IMR-90 (cell line): ENCODE measurements at places on chromosomes 2 and 18.
A peak's percentile ranks its signal among the peaks of the same experiment; 100 is the strongest.

DNA sequence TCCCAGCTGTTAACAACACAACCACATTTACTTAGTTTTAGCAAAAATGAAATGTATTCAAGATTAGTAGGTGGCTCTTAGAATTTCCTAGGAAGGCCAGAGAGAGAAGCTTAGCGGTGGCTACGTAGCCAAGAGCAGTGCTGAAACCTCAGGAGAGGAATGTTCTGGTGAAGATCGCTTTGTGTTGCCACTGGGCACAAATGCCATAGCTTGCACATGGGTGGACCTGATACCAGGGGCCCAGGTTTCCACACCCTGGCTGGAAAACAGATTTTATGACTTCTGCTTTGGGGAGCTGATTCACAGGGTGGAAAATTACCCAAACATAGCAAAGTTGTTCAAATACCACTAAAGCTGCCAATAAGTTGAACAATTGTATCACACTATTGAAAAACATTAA, 43.4 kb downstream of the THUMPD2 start:
- no peak for DNase-seq

DNA sequence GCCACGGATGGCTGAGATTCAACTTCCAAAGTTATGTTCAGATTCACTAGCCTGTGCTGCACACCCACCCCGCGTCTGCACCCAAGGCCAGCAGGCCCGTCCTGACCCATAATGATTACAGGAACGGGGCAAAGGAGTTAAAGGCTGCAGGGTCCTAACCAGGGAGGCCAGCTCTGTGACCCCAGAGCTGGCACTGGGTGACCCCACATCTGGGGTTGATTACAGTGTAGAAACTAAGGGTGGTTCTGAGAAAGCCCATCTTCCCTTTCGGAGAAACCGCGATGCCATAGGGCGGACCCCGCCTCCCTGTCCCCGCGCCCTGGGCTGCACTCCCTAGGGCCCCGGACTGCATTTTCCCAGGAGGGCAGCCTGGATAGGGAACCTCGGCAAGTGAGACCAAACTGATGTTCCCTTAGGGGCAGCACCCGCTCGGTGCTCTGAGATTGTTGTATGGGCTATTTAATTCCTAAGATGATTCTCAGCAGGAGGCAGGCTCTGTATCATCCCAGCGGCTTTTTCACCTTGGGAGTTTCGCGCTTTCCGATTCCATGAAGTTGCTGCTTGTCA, 2.2 kb upstream of the GPR148 start:
- DNase-seq: no peak

DNA sequence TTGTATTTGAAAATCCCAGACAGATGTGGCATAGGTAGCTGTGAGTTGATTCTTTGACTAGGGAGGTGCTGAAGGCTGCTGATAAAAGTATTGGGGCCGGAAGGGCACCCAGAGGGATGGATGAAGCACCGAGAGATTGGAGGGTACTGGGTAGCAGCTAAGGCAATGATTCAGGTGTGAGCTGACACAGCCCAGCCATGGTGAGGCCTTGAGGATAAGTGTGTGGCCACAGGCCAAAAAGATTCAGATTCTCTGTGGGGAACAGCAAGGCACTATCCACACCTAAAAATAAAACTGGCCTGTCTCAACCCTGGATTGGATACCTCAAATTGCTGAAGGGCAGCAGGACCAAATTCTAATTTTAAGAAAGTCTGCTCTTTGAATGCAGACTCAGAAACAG, 35.2 kb downstream of the RDH14 start:
- no peak for DNase-seq

DNA sequence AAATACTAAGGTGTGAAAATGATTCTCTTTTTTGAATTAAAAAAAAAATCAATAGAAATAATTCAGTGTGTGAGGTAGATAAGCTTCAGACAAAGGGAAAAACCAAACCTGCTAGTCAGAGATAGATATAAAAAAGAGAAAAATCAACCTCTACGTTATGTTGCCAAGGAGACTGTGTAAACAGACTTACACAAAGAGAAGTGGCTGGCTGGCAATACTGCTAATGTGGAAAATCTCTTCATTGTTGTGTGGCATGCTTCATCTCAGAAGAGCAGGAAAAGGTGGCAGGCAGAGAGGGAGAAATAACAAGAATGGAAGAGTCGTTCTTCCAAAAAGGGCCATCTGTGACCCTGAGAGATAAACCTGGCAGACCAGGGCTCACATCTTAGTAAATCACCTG, 200.8 kb downstream of the SLC8A1 start:
- DNase-seq: no peak

DNA sequence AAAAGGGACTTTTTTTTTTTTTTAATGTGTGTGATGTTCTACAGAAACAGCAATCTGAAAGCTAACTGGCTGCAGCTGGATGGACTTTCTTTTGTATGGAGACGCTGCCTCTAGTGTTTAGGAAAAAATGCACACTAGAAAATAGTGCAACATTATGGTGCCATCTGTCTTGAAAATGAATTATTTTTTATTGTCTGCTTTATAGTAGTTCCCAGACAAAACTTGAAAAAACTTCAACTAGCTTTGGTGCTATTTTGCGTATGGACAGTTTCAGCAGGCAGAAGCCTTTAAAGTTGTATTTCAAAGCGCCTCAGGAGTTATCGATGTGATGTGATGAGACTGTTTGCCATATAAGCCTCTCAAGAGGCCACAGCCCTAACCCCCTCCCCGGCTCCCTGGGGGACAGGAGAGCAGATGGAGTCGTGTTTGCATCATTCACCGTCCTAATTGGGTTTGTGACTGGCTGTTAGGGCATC, 86.9 kb downstream of the LTBP1 start:
- DNase-seq: peak; percentile 66

DNA sequence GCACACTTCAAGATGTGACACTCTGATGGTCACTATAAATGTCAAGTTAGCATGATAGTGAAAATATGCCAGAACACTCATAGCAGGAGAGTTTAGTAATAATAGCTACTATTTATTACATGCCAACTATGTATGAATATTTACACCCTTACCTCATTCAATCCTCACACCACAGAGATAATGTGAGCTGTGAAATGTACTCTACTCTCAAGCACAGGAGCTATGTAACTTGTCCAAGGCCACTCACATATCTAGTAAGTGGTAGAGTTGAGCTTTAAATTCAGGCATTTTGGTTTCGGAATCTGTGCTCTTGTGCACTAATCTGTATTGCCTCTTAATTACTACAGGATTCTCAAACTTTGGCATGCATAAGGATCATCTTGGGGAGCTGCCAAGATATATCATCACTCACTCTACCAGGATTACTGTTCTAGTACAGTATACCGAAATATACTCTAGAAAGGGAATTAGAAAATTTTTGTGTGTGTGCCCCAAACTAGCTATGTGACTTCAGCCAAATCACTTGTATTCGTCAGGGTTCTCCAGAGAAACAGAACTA, 154.3 kb downstream of the PLCL1 start:
- no peak for DNase-seq

DNA sequence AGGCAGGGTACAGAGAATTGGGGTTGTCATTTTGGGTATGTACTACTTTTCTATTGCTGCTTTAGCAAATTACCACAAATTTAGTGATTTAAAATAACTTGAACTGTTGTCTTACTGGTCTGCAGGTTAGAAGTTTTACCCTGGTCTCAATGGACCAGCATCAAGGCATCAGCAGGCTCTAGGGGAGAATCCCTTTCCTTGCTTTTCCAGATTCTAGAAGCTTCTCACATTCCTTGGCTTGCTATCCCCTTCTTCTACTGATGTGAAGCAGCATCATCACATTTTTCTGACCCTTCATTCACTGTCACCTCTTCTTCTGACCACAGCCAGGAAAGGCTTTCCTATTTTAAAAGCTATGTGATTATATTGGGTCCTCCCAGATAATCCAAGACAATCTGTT, 237.8 kb upstream of the RBMS1 start:
- DNase-seq: no peak

- no peak for DNase-seq
Observed at GRCh38 chr2:118730405-118730804, 117.0 kb downstream of the EN1 start.

- no peak for DNase-seq
Observed at GRCh38 chr2:238936162-238937052, 88.5 kb downstream of the TWIST2 start.

GRCh38 chr2:186603286-186603685, 13.4 kb downstream of the ITGAV start:
- peak; percentile 17 for DNase-seq

- DNase-seq: no peak
Observed at GRCh38 chr18:58507880-58508279, 121.0 kb downstream of the ALPK2 start.

- DNase-seq: peak; percentile 85
Observed at GRCh38 chr2:109185821-109186570, 57.0 kb downstream of the SH3RF3 start.

- no peak for DNase-seq
Observed at GRCh38 chr2:56287508-56287907, 103.7 kb downstream of the CCDC85A start.
